Lower leg skin (tissue), 4 donors: ENCODE measurements at places on chromosomes 2 and 18.
A peak's percentile ranks its signal among the peaks of the same experiment; 100 is the strongest.

GRCh38 chr18:51279367-51279984, 82.0 kb upstream of the MEX3C start:
- no peak for DNase-seq

DNA sequence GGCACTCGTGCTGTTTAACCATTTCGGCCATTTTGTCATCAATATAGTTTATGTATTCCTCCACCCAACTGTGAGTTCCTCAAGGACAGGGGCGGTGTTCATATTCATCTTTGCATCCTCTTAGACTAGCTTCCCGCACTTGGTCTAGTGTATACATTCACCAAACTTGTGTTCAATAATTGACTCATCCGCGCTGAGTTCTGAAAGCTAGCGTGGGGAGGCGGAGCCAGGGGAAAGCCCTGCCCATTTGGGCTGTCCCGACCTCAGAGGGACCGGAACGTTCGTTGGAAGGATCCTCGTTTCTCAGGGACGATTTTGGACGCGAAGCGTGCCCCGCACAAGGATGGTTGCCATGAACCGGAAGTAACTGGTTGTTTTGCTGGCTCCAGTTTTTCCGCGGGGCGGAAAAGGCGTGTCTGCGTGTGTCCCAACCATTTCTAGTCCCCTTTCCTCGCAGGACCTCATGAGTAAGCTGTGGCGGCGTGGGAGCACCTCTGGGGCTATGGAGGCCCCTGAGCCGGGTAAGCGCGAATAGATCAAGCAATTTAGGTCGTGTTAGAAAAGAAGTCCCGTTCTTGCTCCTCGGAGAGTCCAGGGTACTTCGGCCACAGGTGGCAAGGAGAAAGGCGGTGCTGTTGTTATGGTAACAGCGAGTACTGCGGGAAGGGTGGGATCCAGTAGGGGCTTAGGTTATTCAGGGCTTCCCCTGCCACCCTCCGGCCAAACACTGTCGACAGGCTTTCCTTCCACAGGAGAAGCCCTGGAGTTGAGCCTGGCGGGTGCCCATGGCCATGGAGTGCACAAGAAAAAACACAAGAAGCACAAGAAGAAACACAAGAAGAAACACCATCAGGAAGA, at the start of gene INO80B:
Gene INO80B, plus strand, starts transcription at position 434 of the 858 bp plus-strand sequence. Its CDS starts 30 bp downstream, at position 464.
- peak; percentile 97 for DNase-seq

GRCh38 chr2:204453730-204454167, 91.5 kb upstream of the PARD3B start:
- DNase-seq, result no peak

DNA sequence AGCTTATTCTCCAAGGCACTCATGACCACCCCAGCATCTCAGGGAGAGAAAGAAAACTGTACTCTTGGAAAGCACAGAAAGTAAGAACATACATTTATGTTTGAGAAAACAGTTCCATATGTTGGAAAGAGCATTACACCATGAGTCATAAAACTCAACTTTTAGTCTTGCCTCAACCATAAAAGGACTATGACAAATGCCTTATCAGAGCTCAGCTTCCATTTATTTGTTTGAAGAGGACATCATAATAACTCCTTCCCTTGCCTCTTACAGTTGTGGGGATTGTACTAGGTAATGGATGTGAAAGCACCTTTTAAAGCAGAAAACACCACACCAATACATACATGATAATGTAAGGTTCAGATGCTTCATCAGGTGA, 370.8 kb downstream of the LNPK start:
- no peak for DNase-seq

DNA sequence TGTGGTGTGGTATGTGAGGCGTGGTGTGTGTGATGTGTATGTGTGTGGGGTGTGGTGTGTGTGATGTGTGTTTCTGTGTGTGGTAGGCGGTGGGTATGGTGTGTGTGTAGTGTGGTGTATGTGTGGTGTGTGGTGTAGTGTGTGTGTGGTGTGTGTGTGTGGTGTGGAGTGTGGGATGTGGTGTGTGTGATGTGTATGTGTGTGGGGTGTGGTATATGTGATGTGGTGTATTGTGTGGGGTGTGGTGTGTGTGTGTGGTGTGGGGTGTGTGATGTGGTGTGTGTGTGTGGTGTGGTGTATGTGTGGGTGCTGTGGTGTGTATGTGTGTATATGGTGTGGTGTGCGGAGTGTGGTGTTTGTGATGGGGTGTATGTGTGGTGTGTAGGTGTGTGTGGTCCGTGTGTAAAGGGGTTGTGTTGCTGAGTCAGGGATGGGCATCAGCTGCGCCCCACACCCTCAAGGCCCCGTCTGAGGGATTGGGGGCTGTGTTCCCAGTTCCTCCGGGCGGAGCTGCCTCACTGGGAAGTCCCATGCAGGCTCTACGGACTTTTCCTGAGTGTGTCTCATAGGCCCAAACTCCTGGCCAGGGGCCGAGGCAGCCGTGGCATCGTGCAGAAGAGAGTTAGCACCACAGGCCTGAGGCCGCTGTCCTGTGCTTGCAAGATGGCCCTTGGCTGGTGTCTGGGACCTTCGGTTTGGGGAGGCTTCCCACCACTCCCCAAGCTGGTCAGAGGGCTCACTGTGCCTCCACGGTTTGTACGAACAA, 18.2 kb upstream of the ARL4C start:
- no peak for DNase-seq

DNA sequence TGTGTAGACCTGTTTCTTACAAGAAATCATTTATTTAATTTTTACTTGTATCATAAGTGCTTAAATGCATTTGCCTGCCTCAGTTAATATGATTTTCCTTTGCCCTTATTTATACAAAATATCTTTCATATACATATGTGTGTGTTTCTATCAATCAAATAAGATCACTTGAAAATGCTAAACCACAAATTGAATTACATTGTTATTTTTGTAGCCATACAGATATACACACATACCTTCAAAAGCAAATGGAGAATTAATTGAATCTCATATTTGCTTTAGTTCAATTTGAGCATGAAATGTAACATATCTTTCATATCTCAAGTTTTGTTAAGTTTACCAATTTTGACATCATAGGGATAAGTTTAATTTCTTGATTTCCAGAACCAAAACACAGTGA, 755.8 kb upstream of the PIK3C3 start:
- DNase-seq, result no peak

GRCh38 chr2:29113891-29114321, 1.3 kb upstream of the CLIP4 start:
- peak; percentile 84 for DNase-seq

- DNase-seq, result no peak
These were observed 501.5 kb downstream of the BCL11A start for GRCh38 chr2:60051991-60052390.

- DNase-seq, result no peak
These were observed 54.5 kb downstream of the SKA1 start for GRCh38 chr18:50429207-50429948.

DNA sequence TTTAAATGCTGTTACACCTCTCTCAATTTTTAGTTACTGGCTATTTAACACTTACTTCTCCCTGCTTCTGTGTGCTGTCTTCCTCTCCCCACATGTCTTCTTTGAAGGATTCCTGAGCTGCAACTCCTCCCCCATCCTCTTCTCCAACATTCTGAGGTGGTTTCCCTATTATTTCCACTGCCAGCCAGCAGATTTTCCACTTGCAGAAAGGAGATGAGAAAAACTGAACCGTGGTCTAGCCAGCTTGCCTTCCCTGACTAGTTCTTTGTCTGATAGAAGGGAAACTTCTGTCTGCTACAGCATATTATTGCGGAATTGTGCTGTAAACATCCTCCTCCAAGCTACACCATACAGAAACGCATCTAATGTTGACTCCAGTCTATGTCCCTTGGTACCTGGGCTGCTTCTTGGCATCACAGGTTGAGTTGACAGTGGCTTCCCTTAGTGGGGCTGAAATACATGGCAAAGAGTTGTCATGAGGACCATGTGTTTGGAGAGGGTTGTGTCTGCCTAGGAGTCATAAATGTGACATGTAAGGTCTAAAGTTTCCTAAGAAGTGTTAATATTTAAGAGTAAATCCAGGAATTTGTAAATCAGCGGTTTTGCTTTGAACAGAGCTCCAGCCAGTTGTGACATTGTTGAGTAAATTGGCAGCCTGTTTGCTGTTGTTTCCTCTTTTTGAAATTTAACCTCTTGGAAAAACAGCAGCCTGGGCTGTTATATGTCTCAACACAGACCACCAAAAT, 68.3 kb upstream of the RND3 start:
- no peak for DNase-seq

DNA sequence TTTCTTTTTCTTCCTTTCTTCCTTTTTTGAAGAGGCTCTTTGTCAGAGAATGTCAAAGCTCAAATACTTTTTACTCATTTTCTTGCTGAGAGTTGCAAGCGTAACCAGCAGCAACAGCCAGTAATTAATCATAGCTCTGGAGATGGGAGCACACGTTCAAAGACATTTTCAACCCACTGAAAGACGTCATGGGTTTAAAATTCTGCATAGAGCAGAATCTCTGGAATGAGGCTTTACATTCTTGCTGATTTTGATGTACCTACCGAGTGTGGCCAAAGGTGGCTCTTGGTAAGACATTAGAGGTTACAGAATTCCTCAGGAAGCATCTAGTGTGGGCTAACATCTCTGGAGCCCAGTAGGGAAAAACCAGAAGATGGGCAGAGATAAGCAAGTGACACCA, 292.5 kb downstream of the MTX2 start:
- no peak for DNase-seq

DNA sequence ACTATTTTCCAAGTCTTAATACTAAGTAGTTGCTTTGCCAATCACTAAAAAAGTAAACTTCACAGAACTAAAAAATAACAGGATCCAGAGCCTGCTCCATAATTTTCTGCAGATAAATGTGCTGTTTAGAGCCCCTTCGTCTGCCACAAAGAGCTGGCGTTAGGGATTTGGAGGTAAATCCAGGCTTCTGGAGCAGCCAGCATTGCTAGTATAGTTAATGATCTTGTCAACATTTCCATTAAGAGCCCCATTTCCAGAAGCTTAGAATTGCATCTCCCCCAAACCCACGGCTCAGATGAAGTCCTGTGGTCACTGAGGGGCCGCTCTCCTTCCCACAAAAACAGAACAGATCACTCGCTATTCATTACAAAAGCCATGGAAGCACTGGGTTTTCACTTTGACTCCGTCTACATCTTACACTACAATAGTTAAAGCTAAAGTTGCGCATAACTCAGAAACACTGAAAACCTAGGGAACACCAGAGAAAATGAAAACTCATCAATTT, 41.9 kb downstream of the ZNF516 start:
- no peak for DNase-seq

- DNase-seq, result no peak
These were observed 238.0 kb downstream of the UBE2E3 start for GRCh38 chr2:181218401-181218821.

DNA sequence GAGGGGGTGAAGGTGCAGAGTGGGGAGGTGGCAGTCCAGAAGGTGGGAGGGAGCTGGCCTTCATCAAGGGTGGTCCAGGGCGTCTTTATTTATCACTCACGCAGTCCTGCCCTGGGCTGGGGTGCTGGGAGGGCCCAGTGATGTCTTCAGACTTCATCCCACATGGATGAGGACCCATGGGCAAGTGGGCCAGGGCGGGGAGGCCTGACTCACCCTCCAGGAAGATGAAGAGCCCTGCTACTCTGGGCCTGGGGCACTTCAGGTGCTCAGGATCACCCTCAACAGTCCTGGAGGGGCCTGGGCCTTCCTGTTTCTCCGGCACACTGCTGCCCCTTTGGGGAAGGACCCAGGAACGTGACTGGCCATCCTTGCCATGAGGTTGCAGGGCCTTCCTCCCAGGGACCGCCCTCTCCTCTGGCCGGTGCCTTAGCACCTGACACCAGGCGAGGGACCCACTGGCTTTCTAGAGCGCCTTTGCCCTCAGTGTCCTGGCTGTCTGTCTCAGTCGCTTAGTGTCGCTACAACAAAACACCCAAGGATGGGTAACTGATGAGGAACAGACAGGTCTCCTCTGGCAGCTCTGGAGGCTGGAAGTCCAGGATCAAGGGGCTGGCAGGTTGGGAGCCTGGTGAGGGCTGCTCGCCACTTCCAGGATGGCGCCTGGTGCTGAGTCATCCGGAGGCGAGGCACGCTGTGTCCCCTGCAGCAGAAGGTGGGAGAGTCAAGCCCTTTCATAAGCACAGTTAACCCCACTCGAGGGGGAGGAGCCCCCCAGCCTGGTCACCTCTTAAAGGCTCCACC, 57.8 kb upstream of the HS6ST1 start:
- peak; percentile 80 for DNase-seq

DNA sequence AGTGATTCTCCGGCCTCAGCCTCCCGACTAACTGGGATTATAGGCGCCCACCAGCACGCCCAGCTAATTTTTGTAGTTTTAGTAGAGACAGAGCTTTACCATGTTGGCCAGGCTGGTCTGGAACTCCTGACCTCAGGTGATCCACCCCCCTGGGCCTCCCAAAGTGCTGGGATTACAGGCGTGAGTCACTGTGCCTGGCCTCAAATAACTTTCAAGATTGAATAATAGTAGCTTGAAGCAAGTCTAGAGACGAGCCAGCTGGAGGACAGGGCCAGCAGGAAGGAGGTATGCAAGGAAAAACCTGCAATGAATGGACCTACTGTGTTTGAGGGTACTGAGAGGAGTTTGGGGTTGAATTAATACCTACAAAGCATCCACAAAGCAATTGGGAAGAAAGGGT, 87.5 kb downstream of the MSH2 start:
- DNase-seq, result no peak

DNA sequence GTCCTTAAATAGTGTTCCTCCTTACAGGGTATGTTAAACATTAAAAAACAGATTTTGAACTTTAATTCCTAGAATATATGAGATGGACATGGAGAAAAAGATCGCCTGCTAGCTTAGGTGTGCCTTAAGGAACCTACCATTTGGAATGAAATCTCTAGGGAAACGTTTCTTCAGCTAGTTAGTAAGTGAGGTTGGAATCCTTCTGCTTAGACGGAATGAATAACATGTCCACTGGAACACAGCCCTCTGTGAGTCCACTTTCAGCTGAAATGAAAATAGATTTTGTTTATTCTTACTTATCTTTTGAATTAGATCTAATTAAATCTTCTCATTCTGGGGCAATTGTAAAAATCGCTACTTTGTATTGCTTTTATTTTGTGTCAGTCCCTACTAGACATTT, 28.4 kb downstream of the NAB1 start:
- DNase-seq, result no peak

- no peak for DNase-seq
These were observed 35.3 kb downstream of the BCL2 start for GRCh38 chr18:63284173-63284799.

DNA sequence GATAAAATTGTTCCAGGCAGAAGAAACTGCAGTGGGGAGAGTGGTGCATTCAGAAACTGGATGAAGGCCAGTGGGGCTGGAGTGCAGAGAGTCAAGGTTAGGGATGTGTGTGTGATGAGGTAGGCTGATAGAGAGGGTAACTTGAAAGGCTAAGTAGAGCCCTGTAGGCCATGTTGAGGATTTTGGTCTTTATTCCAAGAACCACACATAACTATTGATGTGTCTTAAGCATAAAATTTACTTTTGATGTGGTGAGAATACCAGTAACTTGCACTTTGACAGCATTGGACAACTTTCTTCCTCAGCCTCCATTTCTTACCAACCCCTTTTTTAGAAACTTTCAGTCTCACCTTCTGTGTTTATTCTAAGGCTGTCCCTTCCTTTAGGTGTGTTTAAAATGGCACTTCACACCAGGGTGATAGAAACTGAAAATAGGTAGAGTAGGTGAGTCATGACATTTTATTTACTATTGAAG, 22.6 kb downstream of the MTX2 start:
- no peak for DNase-seq
